Progenitor cell of endocrine pancreas (in vitro differentiated cells): ENCODE measurements at places on chromosomes 13 and 19.

DNA sequence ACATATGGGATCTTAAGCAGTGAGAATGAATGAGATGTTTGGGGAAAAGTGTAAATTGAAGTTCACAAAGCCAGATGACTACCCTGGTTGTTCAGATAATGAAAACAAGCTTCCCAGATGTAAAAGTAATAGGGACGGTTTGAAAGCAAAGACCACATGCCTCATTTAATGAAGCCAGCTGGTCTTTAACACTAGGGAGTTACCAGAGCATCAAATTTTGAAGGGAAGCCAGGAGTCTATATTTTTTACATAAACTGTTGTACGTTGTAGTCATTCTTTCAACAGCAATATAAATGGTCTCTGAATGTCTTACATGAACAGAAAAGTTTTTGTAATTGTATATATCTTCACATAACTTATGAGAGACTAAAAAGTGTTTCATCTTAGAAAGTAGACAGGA lies 2604.5 kb upstream of the PCDH20 start:
- no peak for DNase-seq

- DNase-seq = no peak
Observed at GRCh38 chr13:25490236-25490635, 118.5 kb downstream of the ATP8A2 start.

GRCh38 chr13:43425234-43425633 lies 361.5 kb downstream of the ENOX1 start:
- DNase-seq = no peak

GRCh38 chr19:589693-590395 lies at the start of gene HCN2:
Gene HCN2, plus strand, starts transcription at chr19:589881. Its CDS starts 65 bp downstream, at chr19:589946.
- DNase-seq = no peak

GRCh38 chr13:46753137-46753536 lies 43.8 kb downstream of the ESD start:
- no peak for DNase-seq

GRCh38 chr13:95250961-95251360 lies 50.3 kb downstream of the ABCC4 start:
- no peak for DNase-seq

- peak; percentile 22 for DNase-seq
Observed at GRCh38 chr19:50465986-50466705, 10.2 kb upstream of the EMC10 start.

DNA sequence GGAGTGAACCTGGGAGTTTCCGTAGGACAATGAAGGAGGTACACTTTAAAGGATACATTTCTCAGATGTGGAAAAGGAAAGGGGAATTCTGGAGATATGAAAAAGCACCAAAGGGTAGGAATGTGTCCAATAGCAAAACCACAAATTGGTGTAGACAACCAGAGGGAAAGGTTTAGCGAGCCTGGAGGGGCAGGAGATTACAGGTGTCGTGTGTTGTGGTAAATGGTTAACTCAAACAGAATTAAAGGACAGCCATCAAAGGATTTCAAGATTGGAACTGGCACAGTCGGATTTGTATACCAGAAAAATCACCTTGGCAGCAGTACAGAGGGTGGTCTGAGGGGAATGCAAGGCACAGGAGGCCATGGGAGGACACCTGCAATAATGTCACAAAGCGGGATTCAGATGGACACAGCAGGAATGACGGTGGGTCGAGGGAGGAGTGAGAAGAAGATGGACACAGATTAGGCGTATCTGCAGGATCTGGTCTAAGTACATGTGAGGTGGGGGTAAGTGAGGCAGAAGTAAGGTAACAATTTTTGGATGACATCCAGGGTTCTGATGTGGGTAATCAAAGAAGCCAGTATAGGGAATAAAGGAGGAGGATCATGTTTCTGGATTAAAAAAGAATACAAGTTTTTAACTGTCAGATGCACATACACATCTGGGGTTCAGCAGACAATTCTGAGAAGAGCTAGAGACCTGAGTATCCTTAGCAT lies 361.6 kb downstream of the KLF12 start:
- no peak for DNase-seq

DNA sequence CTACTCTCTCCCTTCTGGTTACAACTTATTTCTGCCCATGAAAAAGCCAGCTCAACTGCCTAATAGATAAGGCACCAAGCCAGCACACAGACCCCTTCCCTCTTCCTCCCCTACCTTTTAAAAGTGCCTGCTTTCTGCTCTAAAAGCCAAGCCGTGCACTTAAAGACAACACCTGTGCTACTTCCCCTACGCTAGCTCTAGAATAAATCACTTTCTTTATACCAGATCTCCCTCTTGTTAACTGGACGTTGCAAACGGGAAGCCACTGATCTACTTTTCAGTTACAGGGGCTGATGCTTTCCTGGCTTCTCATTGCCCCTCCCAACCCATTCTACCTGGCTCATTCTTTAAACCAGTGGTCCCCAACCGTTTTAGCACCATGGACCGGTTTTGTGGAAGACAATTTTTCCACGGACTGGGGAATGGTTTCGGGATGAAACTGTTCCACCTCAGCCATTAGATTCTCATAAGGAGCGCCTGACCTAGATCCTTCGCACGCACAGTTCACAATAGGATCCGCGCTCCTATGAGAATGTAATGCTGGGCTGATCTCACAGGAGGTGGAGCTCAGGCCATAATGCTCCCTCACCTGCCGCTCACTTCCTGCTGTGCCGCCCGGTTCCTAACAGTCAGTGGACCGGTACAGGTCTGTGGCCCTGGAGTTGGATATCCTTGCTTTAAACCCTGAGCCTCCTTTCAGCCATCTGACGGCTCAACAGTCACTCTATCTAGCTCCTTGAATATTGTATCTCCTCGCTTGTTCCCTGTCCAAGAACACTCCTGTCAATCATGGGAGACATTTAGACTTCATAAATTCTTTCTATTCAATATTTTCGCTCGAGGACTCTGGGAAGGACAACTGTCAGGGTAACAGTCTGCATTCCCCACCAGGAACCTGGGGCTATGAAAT lies 841 bp upstream of the ZNF223 start:
- DNase-seq = no peak

DNA sequence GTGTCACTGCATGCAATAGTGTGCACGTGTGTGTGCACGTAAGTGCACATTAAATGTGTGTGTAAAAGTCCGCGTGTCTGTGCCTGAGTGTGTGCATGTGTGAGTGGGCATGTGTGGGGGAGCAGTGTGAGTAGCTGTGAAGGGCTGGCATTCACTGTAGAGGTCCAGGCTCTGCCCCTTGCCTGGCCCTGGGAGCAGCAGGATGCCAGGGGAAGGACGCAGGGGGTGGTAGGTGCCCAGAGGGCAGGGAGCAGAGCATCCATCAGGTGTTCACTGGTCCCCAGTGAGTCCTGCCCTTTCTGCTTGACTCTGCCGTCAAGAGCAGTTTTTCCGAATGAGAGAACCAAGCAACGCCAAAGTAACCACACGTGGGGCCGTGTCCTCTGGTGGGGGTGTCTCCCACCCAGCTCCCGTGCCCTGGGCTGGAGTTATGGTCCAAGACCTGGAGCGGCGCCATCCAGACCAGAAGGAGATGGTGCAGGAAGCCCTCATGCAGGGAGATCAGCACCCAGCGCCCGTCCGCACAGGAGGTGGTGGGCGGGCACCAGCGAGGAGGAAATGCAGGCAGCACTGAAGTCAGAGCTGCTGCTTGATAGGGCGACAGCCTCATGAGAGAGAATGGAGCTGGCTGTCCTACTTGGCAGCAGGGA lies 68.5 kb downstream of the TEX29 start:
- no peak for DNase-seq

GRCh38 chr13:38045278-38046048 lies 175.9 kb upstream of the TRPC4 start:
- DNase-seq = no peak

- no peak for DNase-seq
Observed at GRCh38 chr13:65965501-65965900, 1264.6 kb downstream of the PCDH9 start.

- DNase-seq = no peak
Observed at GRCh38 chr19:47445937-47446402, 25.7 kb downstream of the SLC8A2 start.

- DNase-seq = no peak
Observed at GRCh38 chr13:112583592-112584277, 4.2 kb downstream of the TUBGCP3 start.

- no peak for DNase-seq
Observed at GRCh38 chr19:48632692-48633147, 4.5 kb downstream of the DBP start.

DNA sequence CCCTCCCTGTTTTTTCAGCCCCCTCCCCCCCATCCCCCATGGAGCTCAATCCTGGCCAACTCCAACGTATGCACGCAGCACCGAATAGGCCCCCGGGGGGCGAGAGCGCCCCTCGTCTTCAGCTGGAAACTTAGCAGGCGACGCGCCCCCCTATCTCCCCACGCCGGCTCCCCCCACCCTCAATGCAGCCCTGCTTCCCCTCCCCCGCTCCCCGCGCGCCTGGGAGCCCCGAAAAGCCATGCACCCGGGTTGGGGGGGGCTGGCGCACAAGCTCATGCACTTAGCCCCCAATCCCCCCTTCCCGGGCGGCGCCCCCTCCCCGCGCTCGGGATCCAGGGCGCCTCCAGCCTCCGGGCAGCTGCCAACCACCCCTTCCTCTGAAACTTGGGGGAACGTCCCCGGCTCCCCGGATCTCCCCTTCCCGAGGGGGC lies 508 bp downstream of the ZBTB7A start:
- no peak for DNase-seq

GRCh38 chr13:51101636-51102235 lies 9.3 kb downstream of the C13orf42 start:
- DNase-seq = no peak

GRCh38 chr19:37932985-37933936 lies 26.3 kb downstream of the SIPA1L3 start:
- DNase-seq = no peak

DNA sequence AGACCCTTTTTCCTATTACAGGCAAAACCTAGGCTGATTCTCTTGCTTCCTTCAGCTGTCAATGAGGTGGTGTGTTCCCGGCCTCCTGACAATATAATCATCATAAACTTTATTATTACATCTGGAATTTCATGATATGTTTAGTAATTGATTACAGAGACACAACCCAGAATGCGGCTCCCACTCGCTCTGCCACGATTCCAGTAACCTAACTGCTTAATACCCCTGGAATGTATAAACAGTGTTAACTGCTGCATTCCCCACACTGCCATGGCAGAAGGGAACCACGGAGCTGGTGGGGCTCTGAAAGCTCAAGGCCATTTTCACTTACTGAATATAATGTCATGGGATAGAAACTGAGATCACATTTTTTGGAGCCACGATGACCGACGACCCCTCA lies 17.1 kb downstream of the TSHZ3 start:
- no peak for DNase-seq

- DNase-seq = peak; percentile 33
Observed at GRCh38 chr13:71864094-71864985, 2.7 kb downstream of the DACH1 start.

DNA sequence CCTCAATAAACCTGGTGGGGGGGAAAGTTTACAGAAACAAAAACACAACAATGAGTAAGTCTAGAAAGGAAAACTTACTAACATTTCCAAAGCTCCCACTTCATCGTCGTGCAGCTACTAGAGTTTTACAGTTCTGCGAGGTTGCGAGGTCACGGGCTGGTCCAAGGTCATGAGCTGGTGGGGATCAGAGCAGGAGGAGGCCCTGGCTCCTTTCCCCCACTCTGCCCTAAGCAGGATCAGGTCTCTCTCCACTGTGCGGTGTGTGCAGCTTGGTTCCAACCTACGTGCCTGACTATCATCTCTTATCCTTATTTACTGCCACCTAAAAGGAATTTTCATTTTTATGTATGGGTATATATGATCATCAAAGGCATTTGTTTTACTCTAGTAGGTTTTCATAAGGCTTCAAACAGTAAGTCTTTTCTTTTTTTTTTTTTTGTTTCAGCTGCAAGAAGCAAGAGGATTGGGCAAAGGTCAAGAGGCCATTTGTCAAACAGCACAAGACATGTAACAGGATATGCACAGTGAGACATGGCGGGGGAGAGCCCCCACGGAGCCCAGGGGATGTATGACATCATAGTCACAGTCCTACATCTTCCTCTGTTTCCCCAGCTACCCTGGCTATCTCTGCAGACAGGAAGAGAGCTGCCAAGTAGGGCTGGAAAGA lies 76.6 kb upstream of the POMP start:
- DNase-seq = no peak

- DNase-seq = no peak
Observed at GRCh38 chr19:364496-365287, 20.1 kb upstream of the MIER2 start.

DNA sequence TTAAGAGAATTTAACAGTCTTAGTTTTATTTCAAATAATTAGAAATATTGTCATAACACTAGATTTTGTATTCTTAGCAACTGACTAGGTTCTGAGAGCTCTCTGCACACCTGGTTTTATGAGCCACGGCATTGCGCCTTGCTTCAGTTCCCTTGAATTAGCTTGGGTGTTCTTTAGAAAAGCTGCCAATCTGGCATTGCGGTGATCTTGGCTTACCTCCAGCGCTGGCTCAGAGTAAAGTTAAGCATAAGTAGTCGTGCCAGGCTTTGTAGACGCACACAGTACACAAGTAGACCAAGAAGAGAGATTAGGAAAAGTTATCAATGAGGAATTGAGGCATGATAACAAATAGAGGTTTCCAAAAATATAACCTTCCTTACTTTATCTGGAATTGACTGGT lies 45.7 kb downstream of the TPP2 start:
- DNase-seq = no peak

GRCh38 chr13:37485756-37486155 lies 112.8 kb downstream of the POSTN start:
- no peak for DNase-seq

DNA sequence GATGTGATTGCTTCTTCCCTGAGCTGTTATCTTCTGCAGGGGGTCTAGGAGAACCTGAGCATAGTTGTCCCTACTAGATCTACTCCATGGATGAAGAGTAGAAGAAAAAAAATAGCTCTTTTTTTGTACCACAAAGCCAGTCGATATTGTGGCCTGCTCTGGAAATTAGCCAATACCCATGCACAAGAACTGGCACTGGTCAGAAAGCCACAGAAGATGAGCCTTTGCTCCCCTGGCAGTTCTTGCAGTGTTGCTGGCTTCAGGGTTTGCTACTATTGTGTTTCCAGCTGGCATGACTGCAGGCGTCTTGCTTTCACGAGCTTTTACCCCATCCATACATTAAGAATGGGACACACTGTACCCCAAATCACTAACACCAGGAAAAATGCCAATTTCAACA lies 547.7 kb upstream of the KLF12 start:
- no peak for DNase-seq

DNA sequence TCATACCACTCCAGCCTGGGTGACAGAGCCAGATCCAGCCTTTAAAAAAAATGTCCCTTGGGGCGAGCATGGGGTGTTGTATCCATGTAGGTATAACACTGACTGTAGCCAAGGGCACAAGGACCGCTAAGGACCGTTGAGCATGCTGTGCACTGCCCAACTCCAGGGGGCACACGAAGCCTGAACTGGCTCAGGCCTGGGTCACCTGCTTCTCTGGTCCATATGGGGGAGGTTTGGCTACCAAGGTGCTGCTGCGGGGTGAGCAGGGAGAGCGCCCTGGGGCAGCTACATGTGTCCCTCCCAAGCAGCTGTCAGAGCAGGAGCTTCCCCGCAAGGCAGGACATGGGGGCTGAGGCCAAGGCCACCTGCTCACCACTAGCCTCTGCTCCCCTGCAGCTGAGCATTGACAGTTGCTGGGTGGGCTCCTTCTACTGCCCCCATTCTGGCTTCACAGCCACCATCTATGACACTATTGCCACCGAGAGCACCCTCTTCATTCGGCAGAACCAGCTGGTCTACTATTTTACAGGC lies 16.3 kb downstream of the CATSPERG start:
- no peak for DNase-seq

- DNase-seq = no peak
Observed at GRCh38 chr13:112513761-112514160, 74.2 kb downstream of the TUBGCP3 start.

- DNase-seq = peak; percentile 65
Observed at GRCh38 chr19:48351341-48351752, 12.4 kb downstream of the TMEM143 start.
